Cortex of kidney (tissue), 1 donor: ENCODE measurements at places on chromosomes 2 and 18.

- DNase-seq = no peak
Observed at GRCh38 chr2:26411419-26411818, 9.7 kb downstream of the DRC1 start.

DNA sequence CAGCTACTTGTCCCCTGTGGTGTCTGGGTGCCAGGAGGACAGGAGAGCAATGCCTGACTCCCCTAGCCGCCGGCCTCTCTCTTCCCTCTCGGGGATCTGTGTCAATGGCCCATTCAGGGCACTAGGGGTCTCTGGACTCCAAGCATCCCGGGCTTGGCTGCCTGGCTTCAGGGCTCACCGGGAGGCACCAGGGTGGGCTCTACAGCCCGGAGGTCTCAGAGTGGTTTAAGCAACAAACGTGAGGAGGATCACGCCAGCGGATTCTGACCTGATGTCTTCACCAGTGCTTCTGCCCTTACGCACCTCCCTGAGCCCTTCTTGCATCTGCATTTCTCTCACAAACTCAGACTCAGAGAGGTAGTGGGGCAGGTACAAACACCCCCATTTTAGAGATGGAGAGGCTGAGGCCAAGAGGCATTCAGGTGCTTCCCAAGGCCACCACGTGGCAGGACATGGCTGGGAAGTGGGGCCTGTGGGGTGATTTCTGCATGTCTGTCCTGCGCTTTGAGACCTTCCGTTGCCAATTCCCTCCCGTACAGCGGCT, 243.0 kb downstream of the CELF4 start:
- DNase-seq = no peak

DNA sequence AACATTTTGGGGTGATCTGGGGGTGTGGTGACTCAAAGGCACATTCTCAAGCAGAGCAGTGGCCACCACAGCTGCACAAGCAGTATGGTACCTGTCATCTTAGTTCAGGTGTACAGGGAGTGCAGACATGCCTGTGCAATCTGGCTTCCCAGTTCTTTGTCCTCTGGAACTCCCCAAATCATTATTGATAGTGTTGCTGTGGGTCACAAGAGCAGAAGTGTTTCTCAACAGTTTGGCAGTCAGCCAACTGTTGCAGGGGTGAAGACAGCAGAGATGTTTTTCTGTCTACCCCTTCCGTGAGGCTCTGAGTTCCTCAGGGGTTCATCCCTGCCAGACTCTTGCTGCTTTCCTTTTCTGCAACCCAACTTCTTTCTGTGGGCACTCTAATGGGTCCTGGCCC, 206.5 kb upstream of the ZSWIM2 start:
- no peak for DNase-seq

DNA sequence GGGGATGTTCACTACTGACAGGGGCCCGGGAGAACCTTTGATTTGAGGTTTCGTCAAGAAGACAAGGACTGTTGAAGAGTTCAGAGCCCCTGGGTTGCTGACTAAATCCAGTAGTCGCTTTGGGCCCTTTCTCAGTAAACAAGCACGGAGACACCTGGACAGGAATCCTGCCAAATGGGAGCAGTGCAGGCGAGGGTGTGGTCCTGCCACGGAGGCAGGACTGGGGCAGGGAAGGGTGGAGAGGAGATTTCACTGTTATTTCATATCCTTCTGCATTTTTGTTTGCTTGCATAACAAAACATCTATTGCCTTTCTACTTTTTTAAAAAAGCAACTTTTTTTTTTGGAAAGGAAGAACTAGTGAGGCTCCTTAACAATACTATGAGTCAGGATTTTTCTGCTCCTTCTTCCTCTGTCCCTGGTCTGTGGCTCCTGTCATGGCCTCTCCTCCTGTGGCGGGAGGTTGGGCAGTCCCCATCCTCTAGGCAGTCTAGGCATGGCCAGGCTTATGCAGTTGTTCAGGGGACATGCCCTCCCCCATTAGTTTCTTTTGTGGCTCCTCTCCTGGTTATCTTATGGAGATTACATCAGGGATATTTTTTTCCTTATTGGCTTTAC, 57.7 kb downstream of the ARHGEF4 start:
- no peak for DNase-seq

DNA sequence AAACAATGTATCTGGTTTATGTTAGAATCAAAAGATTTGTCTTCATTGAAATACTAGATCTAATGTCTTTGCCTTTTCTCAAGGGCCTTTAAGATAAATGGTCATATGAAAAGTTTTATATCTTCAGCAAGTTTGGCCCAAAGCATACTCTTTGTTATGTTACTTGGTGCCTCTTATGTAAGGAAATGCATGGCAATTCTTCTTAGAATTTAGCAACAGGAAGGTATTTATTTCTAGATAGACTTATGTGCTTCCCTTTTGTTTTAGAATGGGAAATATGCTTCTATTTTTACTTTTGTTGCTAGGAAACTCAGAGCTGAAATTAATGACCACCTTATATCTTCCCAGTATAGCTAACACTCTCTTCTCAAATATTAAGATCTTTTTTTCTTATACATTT, 117.4 kb upstream of the DLX2 start:
- DNase-seq = no peak

DNA sequence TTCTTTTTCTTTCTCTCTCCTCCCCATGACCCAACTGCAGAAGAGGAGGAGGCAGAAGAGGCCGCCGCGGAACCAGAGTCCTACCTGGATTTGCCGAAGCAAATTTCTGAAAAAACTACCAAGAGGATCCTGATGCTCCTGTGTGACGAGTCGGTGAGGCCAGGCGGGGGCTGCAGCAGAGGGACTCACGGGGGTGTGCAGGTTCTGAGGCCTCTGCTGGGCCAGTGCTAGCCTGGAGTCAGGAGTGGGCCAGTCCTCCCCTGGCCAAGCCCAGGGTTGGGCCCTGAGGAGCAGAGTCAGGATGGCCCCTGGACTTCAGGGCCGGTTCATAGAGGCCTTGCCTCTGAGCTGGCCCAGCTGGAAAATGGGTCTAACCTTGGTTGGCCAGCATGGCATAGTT, 29.3 kb downstream of the OTOF start:
- no peak for DNase-seq

- DNase-seq = no peak
Observed at GRCh38 chr2:23806665-23807249, 120.2 kb downstream of the ATAD2B start.

DNA sequence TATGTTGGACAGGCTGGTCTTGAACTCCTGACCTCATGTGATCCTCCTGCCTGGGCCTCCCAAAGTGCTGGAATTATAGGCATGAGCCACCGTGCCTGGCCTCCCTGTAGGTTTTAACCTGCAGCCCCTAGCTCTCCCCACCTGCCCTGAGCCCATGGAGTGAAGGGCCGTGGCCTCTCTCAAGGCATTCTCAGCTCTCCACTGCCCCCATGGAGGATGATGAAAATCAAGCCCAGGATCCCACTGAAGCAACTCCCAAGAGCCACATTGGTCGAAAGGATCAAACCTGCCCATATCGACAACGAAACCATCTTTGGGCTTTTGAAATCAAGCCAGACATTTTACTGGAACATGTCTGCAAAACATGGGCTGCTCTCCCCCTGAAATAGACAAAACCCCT, 22.4 kb upstream of the CREG2 start:
- no peak for DNase-seq

DNA sequence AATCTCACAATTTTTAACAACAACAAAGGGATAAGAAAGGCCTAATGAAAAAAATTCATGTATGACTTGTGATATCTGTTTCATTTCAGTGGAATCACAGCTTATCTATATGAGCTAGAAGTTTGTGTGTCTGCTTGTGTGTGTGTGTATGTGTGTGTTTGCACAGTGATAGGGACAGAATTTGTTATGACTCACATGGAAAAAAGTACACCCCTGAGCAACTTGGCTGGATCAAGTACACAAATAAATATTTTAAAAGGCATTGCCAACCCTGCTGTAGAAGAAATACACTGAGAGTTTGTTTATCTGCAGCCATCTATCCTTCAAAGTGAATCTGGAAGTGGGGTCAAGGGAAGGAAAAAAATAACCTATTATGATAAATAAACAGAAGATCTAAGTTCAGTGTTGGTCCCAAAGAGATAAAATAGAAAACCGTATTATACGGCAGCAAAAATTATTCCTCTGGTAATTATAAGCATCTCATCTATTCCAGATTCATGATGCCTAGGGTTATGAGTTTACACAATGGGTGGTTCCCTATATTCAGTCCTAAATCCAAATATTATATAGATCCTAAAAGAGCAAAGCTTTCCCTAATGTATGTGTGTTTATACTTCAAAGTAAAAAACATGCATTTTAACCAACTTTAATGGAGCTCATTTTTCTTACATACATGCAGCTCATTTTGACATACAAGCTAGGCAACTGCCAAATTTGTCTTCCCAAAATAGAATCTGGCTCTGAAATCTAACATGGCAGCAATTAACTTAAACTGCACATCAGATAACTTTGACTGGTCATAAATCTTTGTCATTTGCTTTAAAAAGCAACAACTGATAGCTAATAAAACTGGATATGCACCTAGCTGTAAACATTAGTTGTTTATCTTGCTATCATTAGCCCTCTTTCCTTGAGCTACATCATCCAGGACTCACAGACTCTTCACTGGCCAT, 420.6 kb downstream of the IRS1 start:
- DNase-seq = no peak

DNA sequence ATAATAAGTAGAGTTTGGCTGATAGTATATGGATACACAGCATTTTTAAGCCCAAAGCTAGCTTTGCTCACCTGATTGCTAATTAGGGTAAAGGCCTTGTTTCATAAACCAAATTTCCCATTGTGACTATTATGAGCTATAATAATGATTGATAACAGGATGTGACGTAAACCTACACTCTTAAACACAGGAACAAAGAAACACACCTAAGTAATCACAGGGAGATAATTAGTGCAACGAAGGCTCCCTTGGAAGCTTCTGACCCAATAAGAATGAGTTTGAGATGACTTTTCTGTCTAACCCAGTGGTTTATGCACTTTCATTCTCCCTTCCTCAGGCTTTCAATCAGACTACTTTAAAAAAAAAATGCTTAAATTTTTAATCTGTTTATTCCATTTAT, 683.2 kb downstream of the SATB2 start:
- DNase-seq = no peak

GRCh38 chr2:134713606-134714005, 5.2 kb downstream of the TMEM163 start:
- no peak for DNase-seq

DNA sequence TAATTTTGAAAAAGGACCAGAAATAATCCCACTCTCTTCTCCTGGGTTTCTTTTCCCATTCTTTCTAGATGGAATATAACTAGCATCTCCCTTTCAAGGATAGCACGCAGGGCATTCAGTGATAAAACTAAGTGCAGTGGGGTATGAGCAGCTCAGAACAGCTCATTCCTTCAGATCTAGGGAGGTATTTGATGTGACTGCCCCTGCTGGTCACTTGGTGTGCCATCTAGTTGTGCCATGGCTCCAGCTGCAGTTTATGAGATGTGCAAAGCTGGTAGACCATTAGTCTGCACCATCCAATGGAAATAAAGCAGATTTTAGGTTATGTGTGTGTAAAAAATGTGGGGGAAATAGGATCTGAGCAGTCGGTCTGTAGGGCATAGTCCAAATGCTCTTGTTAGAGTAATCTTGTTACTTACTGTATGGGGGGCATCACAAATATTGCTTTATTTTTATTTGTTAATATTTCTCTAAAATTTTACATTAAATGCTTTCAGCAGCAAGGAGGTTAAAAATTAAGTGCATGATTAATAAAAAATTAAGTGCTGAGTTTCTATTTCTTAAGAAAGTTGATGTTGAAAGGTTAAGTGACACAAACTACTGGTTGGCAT, 38.9 kb downstream of the CTAGE1 start:
- no peak for DNase-seq
